ENCODE measurements at places on chromosomes 1 and 21.

- DNase-seq = no peak
Observed at GRCh38 chr1:93979718-93980319, 70.6 kb upstream of the GCLM start.

GRCh38 chr1:165915480-165915879 is 88.1 kb downstream of the UCK2 start:
- DNase-seq = no peak

- DNase-seq = no peak
Observed at GRCh38 chr1:66774438-66774837, 22.2 kb downstream of the DYNLT5 start.

DNA sequence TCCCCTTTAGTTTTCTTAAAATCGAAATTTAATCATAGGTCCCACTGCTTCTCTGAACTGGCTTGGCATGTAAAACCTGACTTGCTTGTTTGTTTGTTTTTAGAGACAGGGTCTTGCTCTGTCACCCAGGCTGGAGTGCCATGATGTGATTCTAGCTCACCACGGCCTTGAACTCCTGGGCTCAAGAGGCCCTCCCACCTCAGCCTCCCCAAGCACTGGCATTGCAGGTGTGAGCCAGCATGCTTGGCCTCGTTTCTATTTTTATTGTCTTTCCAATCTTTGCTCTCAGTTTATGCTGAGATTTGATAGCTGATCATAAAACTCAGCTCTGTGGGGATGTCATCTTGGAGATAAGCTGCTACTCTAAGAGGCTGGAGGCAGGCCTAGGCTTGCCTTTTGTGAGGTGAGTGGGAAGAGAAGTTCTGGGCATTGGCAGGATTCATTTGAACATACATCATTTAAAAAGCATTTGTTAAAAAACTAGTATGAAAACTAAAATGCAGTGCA is 51.5 kb upstream of the GCLM start:
- DNase-seq = no peak

- DNase-seq = no peak
Observed at GRCh38 chr21:14617871-14618270, 71.8 kb upstream of the SAMSN1 start.

- DNase-seq = no peak
Observed at GRCh38 chr1:91891454-91891853, 5.5 kb upstream of the TGFBR3 start.

DNA sequence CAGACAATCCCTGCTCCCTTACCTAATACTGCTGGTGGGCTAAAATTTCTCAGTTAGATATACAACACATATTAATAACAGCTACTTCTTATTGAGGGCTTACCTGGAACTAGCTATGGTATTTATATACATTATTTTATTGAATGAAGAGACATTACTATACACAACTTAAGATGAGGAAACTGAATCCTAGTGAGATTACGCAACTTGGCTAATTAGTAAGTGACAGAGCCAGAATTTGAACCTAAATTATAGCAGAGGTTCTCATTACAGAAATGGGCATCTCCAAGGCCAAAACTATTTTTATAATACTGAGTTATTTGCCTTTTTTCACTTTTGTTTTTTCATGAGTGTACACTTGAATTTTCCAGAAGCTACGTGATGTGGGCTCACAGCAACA is 44.5 kb upstream of the SMYD2 start:
- no peak for DNase-seq

DNA sequence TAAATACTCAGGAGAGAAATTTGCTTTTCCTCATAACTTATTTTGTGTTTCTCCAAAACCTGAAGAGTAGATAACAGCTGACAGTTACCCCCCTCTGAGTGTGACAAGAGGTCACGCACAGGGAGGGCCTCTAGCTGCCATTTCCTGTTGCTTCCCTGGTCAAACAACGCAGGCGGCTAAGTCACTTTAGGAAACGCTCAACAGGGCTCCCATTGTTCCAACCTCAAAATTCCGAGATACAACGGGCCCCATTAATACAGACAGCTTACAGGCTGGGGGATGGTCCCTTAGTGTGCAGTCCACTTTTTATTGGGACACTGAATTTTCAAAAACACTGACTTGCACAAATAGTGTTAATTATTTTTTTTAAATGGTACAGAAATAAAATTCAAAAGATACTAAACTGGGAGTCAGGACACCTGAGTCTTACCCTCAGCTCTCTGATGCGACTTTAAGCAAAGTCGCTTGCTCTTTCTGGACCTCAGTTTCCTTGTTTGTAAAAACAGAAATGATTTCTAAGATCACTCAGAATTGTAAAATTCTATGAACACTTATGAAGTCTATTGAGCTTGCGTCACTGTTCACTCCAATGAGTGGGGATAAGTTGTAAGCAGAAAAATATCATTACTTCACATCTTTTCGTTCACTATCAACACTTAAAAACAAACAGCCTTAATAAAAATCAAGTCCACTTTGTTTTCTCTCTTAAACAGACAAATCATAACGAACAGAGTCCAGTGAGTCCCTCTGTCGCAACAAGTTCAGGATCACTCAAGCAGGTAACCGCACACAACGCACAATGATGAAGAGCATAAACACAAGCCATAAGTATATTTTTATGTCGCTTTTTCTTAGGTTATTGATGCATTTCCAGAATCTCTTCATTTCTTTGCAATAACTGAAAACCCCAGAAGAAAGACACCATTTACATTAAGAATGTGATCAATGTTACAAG is 13.5 kb downstream of the LZIC start:
- DNase-seq = no peak

DNA sequence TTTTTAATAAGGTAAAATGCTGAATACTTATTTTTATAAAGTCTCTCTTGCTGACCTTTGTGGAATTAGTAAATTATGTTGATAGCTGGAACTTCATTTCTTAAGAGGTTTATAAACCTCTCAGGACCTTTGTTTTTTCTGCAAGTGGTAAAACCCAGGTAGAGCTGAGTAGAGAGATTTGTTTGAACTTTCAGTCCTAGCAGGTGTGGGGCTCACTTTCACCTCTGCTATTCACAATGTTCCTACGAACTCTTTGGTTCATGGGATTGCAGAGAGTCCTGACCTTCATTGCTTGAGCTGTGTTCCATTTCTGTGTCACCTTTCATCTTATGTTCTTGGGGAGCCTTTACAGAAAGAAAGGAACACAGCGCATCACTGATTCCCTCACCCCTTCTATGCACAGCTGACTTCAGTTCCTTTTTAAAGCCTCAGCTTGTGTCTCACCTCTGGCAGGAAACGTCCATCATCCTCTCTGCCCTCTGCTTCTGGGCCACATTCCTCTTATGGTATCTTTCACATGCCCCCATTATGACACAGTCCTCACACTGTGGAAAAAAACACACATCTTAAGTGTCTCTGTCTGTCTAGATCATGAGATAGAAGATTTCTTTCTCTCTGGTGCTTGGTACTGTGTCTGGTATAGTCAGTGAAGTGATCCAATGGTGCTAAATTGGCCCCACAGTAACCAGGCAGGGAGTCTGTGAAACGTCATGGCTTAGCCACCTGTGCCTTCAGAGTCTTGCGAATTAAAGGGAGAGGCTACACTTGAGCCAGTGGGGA is 262.5 kb upstream of the B3GALT2 start:
- DNase-seq = peak; percentile 7

DNA sequence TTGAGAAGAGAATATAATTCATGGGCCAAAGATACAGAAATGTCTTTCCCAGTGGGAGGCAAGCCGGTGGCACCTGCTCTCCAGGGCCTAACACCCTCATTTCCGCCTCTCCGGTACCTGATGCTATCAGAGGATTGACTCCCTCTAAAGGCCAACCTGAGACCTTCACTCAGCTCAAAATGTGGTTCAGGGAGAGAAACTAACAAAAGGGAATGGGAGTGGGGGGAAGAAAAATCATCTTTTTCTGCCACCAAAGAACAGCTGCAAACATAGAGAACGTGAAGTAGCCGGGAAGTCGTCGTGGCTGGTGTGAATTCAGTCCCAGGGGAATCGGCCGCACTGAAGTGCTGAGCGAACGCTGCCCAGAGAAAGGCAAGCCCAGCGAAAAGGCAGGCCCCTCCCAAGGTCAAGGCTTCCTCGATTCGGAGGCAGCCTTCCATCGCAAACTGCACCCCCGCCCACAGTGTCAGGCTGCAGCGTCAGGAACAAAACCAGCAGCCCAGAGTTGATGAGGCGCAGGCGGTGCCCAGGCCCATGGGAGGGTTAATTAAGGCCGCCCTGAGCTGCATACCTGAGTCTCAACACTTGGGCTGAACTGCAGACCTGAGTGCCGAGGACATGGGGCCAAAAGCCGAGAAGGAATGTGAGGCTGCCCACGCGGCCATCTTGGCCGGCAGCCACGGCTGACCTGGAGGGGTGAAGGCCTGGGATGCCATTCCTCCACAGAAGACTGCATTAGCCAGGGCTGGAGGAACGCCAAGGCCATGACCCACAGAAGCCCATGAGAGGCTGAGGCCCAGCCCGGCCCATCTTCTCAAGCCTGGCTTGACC is 160.2 kb downstream of the PSMG1 start:
- no peak for DNase-seq

GRCh38 chr1:84083307-84083706 is 60.8 kb upstream of the PRKACB start:
- no peak for DNase-seq

DNA sequence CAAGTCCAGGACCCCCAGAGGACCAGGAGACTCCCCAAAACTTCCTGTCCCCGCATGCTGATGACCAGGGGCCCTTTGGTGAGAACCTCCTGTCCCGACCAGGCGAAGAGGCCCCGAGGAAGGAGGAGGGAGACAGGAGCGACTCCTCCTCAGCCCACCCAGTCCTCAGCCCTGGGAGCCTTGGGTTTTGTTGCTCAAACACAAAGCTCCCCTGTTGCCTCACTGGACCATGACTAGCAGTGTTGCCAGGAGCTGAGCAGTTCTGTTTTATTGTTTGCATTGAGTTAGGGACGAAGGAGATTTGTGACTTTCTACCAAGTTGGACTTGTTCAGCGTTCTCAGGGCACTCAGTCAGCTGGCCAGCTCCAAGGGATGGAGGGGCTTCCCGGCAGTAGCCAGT is 10.0 kb downstream of the UMODL1 start:
- no peak for DNase-seq

DNA sequence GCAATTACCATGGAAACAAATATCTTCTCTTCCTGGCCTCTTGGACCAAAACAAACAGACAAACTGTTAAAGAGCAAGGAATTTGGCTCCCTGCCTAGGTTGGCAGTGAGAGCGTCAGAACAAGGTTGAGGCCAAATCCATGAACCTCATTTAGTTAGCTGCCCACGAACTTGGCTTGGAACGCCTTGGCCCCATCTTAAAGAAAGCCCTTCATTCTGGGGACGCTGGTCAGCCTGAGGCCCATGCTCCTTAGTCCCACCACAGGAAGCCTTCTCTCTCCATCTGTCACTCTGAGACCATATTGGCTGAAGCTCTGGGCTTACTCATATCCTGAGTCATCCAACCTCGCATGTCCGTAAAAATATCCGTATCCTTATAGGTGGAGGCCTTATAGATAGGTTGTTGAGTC is 62.4 kb upstream of the DIRAS3 start:
- DNase-seq = no peak

DNA sequence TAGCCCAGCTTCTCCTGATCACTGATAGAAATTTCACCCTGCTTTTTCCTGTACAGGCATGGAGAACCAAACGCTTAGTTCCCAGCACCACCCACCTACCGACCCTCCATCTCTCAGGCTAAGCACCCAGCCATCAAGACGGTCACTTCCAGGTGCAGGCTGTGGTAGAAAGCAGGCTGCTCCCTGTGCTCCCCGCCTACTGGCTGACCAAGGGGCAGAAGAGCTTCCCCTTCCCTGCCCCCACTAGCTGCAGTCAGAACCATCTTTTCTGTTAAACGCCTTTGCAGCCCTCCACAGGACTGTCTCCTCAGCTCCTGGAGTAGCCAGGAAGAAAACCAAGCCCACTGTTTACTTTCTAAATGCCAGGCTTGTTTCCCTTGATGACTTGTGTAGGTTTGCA is 23.0 kb downstream of the SPATA46 start:
- no peak for DNase-seq

GRCh38 chr1:6443339-6444115 is 19.0 kb downstream of the ESPN start:
- no peak for DNase-seq

DNA sequence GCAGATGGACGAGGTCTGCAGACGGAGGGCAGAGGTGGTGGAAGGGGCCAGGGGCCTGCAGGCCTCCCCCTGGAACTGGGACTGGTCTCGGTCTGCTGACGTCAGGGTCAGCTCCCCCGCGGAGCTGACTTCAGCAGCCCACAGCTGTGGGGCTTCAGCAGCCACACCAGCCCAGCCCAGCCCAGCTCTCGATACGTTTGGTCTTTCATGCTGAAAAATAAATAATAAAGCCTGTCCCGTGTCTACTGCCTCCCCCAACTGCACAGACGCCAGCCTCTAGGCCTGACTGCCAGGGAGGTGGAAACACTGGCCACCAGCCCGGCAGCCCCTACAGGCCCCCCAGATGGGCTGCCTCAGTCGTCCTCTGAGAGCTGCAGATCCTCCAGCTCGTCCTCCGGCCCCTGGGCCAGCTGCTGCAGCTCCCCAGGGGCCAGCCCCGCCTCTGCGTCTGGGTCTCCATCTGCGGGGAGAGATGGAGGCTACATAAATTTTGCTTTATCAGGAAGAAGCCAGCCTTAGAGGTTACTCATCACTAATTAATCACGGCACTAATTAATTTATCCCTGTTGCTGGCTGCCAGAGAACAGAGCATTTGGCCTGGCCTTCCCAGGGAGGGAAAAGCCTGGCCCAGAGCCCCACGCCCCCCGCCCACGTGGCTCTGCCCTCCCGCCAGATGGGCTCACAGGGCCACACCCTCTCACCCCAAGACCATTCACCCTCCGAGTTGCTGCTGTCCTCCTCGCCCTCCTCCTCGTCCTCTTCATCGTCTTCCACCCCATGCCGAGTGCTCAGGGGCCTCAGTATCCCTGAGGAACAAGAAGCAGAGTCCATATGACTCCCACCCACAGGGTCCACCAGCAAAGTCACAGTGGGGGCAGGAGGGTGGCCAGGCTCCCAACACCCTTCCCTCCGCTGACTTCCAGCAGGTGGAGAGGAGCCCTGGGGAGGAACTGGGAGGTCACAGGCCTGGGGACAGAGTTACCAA is 14.4 kb downstream of the NOC2L start:
- DNase-seq = no peak

- no peak for DNase-seq
Observed at GRCh38 chr1:207875532-207875931, 35.4 kb downstream of the CD34 start.

GRCh38 chr21:25934130-25934529 is 199.4 kb downstream of the GABPA start:
- DNase-seq = no peak

DNA sequence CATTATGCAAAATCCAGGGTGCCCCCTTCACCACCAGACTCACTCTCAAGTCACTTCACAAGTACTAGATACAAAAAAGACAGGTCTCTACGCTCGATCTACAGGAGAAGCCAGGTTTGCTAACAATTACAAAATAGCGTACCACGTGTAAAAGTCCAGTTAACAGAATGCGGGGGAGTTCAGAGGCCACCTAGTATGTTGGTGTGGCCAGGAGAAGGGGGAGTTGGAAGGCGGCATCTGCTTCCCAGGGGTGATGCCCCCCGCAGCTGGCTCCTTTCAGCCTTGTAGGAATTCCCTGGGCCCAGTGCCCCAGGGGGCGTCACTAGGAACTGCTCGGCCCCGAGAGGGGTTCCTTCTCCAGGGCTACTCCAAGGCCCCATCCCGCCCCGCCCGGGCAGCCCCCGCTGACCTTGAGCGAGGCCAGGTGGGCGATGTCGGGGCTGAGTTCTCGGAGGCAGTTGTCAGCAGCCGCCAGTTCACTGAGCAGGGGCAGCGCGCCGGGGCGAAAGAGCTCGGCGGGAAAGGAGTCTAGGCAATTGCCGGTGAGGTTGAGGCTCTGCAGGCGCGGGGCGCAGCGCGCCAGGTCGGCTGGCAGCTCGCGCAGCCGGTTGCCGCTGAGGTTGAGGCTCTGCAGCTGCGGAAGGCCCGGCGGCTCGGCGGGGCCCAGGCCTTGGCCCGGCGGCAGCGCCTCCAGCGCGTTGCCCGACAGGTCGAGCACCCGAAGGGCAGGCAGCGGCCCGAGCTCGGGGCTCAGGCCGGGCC is 664 bp downstream of the LRRC47 start:
- DNase-seq = no peak

All from stimulated activated CD8-positive, alpha-beta memory T cell treated with anti-CD3 and anti-CD28 coated beads, Interleukin-7, amount 100 ng/mL, for 48 hours (primary cell).